Ammon's horn (tissue), 1 donor: ENCODE measurements at places on chromosomes 11 and 22.
A peak's percentile ranks its signal among the peaks of the same experiment; 100 is the strongest.

DNA sequence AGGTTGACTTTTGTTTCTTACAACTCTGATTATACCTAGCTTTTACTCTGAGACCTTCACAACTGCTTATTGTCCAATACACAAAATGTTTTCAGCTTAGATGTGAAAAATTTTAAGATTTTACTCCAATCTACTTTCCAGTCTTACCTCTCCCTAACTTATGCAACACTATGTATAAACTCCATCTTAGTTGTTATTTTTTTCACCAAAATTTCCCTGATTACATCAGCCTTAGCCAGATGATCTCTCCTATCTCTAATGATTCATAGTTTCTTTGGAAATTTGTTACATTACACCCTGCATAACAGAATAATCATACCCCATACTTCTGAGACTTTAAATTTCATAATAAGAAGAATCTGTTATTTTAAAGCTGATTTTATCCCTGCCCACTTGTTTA lies 621.0 kb upstream of the ANO3 start:
- no peak for DNase-seq

GRCh38 chr22:30701872-30702271 lies 7.2 kb downstream of the OSBP2 start:
- peak; percentile 67 for DNase-seq

DNA sequence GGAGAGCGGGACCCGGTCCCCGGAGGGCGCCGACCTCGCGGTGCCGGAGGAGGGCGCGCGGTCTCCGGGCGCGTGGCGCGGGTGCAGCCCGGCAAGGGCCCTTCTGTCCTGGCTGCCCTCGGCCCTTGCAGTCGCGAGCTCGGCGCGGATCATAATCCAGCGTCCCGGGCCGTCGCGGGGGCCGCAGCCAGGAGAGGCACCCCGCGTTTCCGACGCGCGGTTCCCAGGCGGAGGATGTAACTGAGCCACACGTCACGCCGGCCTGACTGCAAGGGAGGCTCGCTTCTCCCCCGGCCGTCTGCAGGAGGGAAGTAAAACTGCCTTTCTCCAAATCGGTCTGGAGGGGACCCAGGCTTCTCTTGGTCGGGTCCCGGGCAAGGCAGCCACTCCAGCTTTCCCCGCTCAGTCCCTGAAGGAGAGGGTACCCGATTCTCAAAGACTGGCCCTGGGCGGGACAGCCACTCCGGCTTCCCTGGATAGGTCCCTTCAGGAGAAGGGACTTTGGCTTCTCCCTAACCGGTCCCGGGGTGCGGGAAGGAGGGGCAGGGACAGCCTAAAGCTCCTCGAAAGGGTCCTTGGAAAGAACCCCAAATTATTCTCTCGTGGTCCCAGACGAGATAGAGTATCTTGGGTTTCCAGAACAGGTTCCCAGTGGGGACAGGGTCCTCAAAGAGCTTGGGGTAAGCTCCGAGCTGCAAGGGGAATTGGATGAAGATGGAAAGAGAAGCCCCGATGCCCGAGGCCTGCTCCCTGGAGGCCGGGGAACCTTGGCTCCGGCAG lies 836 bp downstream of the SPON1 start:
- DNase-seq: peak; percentile 56

GRCh38 chr22:36129486-36130388 lies 30.8 kb downstream of the APOL3 start:
- DNase-seq: no peak

DNA sequence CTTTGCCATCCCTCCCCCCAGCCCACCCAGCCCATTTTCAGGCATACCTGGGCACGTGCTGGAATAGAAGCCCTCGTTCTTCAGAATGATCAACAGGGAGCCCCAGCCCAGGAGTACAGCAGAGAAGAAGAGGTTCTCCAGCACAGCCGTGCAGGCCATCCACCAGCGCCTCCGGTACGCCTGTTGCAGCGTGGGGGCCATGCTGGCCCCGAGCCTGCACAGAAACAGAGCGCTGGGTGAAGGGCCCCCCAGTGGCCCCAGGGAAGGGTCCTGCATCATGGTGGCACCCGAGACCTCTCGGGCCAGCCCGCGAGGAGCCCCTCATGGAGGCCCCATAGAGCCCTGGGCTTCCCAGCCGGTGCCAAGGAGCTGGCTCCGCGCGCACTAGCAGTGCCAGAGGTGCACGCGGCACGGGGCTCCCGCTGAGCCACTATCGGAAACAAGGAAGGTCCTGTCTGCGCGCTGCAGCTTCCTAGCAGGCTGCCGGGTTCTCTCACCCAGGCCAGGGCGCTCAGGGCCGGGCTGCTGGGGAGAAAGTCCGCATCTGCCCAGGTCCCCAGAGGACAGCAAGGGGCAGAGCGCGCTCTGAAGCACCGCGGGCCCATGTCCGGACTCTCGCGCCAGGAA lies 1.5 kb downstream of the SLC43A1 start:
- no peak for DNase-seq

DNA sequence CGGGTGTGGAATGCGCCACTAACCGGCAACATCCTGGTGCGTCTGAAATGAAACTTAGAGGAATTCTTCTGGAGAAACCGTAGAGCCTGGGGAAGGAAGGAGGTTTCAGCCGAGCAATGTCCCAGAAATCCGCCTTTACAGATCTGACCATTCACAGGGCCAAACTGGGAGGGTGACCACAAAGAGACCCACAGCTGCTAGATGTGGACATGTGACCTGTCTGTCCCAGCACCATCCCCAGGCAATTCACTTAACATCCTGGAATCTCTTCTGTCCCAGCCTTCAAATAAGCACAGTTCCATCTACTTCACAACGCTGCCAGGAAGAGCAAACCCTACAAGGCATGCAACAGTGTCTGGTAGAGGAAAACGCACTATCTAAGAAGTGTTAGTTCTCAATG lies 9.8 kb downstream of the MCAT start:
- no peak for DNase-seq

GRCh38 chr11:134643115-134644012 lies 231.3 kb upstream of the B3GAT1 start:
- no peak for DNase-seq

- DNase-seq: peak; percentile 56
Observed at GRCh38 chr22:46815896-46816731, 53.7 kb downstream of the TBC1D22A start.

DNA sequence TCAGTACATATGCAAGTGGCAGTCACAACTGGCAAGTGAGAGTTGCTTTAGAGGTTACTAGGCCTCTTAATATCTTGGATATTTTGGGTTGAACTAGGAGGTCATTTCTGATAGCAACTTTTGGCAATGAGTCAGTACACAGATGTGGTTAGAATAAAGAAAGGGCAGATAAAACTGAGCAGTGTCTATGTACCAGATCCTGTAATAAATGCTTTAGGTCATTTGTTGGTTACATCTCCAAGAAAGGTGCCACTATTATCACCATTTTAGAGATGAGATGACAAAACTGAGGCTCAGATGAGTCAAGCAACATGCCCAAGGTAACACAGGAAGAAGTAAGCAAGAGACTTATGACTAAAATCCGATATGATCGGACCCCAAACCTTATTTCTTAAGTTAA lies 25.0 kb downstream of the MAML2 start:
- DNase-seq: no peak

DNA sequence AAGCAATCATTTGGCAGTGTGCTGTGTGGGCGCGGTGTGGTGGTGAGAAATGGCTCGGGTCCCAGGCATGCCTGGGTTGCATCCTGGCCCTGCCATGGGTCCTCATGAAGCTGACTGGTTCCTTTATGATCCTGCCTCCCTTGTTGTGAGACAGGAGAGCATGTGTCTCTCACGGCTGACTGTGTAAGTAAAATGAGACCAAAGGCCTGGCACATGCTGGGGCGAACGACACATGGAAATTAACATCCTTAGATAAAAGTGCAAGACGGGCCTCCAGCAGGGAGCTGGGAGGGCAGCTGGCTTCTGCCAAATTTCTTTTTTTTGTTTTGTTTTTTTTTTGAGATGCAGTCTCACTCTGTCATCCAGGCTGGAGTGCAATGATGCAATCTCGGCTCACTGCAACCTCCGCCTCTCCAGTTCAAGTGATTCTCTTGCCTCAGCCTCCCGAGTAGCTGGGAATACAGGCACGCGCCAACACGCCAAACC lies 9.4 kb upstream of the FBLN1 start:
- peak; percentile 76 for DNase-seq

DNA sequence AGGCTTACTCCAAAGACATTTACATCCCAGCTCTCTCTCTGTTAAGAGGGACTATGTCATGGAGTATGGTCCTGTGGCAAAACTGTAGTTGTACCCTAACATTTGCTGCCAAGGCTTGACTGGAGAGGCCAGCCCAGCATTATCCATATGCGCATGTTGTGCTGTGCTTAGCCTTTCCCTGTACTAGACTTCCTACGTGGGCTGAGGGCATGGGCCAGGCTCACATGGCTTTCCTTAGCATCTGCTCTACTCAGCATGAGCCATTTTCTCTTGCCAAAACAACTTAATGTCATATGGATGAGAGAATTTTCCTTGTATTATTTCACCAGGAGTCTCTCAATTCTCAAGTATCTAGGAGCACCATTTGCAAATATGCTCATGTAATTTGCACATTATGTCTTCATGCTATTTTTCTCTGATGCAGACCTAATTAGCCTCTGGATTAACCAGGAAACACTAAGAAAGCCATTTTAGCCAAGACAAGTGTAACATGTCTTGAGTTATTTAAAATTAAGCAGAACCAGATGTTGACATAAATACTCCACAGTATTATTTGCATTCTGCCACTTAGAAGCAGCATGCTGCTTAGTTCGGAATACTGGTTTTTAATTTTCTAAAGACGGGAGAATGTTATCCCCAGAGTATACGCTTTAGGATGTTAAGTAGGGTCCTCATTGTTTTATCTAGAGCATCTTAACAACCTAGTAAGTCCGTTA lies 71.7 kb upstream of the FAR1 start:
- no peak for DNase-seq

DNA sequence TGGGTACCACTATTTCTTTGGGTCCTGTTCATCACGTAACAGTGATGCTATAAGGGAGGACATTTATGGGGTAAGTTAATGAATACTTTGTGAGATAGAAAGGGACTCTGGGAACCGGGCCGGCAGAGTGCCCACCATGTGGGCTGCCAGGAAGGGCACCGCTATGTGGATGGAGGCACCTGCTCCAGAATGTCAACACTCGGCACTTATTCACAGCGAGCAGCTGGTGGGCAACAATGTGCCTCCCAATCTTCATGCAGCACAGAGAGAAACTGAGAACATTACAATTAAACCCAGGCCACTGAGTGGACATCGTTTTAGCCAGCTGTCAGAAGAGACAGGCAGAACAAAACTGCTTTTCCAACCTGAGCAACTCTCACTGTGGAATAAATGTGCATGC lies 15.8 kb upstream of the ELFN2 start:
- DNase-seq: no peak

GRCh38 chr11:21675049-21675616 lies 517.8 kb upstream of the ANO5 start:
- DNase-seq: no peak
